CD8-positive, alpha-beta T cell (primary cell): ENCODE measurements at places on chromosomes 7 and 10.

DNA sequence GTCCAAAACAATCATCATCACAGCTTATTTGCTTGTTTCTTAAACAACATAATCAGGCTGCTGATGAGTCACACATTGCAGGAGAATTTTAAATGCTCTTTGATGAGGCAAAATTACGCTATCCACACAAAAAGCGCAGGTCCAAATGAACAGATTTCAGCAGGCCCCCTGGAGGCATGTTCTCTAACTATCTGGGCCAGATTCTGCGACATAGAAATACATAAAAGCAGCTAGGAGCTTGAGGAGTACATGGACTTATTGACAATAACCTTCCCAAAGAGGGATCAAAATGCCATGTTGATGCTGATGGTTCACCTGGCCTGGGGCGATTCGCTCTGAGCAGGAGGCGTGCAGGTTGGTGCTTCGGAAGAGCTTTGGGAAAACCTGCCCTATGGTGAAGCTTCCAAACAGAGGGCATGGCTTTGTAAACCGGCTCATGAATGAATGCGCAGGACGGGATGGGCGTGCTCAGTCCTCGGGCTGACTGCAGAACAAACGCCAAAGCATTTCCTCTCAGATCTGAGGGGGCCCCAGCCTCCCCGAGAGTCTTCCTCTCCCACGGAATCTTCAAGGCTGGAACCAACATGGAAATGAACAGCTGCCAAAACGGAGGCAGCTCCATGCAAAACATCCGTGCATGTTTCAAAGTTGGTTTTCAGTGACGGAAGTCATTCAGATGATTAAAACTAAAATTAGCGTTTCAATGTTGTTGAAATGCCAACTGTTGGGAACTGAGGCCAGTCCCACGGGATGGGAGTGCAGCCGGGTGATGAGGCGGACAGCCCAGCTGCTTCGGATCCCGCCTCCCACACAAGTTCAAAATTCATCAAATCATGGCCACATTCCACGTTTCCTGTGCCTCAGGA is 179.6 kb downstream of the TCERG1L start:
- DNase-seq = no peak

DNA sequence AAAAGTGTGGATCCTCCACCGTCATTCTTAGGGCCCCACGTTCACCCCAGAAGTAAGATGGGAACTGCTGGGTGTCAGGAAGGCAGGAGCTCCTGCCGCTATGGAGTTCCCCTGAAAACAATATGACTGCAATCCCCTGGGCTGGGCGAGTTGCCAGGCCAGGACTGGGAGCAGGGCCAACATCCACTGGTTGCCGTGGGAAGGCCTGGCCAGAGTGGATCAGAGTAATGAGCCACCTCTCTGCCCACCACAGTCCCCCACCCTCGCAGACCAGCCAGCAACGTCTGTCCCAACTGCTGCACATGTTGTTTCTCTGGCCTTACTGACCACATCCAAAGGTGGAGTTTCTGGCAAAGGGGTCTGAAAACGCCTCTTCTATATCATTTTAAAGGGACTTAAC is 86.6 kb downstream of the STRA8 start:
- DNase-seq = no peak

DNA sequence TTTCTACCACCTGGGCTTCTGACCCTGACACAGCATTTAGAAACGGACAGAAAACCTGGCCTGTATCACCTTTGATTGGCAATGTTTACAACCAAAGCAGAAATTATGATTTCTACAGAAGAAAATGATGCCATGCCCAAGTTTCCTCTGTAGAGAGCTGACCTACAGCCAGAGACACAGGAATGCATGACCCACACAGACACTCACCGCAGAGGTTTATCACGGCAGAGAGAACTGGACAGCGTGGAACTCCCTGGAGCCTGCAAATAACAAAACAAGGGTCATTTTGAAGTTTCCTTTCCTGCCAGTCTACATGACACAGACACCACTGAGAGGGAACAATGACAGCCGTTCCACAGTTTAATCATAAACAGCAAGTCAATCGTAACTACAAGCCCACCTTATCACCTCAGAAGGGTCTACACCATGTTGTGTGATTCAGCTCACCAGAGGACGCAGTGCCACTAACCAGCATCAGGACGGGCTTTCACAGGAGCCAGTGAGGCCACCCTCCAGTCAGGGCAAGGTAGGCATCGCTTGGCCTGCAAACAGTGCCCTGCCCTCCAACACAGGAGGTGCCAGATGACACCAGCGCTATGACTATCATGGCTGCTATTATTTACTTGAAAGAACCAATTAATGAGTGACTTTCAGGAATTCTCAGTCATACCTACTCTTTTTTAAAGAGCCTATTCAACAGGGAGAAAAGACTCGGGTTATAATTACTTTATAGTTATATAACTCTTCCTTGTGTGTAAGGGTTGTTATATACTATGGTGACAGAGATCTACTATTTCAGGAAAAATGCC is 139.9 kb downstream of the TNS3 start:
- no peak for DNase-seq

GRCh38 chr7:140681766-140682165 is 9.0 kb downstream of the ADCK2 start:
- no peak for DNase-seq

- DNase-seq = no peak
Observed at GRCh38 chr10:7302392-7302906, 108.4 kb downstream of the SFMBT2 start.

DNA sequence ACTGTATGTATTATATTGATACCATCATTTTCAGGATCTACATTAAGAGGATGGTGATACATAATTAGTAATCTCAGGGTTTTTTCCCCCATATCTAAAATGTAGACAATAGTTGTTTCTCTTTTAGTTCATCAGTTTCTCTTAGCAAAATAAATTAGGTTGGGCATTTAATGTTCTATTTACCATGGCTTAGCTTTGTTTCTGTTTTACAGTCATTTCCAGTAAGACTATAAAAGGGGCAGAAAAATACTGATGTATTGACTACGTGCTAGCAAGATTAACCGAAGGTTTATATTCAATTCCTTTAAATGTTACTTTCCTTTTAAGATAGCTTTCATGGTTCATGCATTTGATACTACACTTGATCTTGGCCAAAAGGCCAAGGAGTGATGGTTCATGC is 26.2 kb downstream of the SUV39H2 start:
- DNase-seq = no peak

DNA sequence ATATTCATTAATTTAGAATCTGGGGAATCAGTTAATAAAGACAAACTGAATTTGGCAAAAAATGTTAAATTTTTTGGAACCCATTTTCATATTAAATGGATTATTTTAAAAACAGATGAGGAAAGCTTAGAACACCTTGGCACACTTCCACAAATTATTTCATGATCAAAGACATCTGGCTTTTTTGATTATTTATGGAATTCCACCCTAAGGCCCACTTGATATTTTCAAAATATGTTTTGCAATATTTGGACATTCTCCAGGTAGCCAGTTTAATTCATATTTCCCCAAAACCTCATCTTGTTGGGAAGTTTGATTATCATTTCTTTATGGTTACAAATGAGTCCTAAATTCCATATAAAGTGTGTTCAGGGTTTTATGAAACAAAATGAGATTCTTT is 129.9 kb downstream of the DOCK4 start:
- no peak for DNase-seq

DNA sequence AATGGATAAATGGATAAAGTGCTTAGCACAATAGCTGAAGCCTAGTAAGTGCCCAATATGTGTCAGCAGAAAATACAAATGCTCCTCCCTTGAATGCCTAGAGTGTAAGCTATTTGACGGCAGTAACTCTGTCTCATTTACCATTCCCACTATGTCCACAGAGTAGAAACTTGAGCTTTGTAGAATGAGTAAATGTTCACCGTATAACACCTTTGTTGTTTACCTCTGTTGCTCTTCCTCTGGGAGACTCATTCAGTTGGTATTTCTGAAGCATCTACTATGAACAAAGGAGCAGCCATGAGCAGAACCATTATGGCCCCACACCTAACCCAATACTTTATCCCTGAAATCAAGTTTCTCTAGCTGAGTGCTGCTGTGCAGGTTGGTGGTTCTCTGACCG is 8.4 kb upstream of the SLC16A12 start:
- DNase-seq = no peak
